Testis (tissue), 5 donors: ENCODE measurements at places on chromosomes 5 and 9. TPM values are rescaled to one million over a fixed set of nuclear protein-coding genes. Genes with fewer than 3 reads are reported as not detected.

The CCL19 gene
- 15.5 TPM for polyA plus RNA-seq

- DNase-seq, result no peak
- H3K4me3 ChIP-seq, result no peak overlapping the region
- no peaks in the 10 kb centered on the region for H3K36me3 ChIP-seq
- no peak overlapping the region for H3K27ac ChIP-seq
- H3K27me3 ChIP-seq, result no peaks in the 10 kb centered on the region
Measured at GRCh38 chr5:16642867-16643266, 26.1 kb upstream of the RETREG1 start.

The AIF1L gene
- polyA plus RNA-seq, result 24.6 TPM

The GCNT4 gene
- 2.8 TPM for polyA plus RNA-seq

- H3K4me1 ChIP-seq, result peaks cover 11% of the 10 kb centered on the region
- no peaks in the 10 kb centered on the region for H3K27me3 ChIP-seq
Measured at GRCh38 chr9:135081731-135082130, 5.7 kb upstream of the OLFM1 start.

The FYB1 gene
- polyA plus RNA-seq, result 6.0 TPM

- DNase-seq, result no peak
- no peak overlapping the region for H3K4me3 ChIP-seq
- H3K36me3 ChIP-seq, result no peaks in the 10 kb centered on the region
- no peaks in the 10 kb centered on the region for H3K4me1 ChIP-seq
Measured at GRCh38 chr9:109193974-109194556, 27.0 kb upstream of the FRRS1L start.

DNA sequence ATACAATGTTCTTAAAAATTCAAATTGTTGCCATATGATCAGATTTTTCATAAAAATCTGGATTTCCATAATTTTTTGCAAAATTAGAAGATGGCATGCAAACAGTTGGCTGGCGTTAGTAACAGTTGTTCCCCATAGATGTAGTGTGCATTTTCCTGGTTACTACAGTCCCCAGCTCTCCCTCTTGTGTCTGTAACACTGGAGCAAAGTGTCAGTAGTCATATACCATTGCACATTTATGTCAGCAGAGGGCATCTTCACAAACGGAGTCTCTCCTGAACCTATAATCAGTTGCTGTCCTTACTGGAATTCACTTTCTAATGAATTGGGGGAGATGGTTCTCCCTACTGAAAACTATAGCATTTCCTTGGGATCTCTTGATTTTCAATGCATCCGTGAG, 44.7 kb upstream of the DMAC1 start:
- H3K36me3 ChIP-seq, result no peaks in the 10 kb centered on the region
- no peaks in the 10 kb centered on the region for H3K4me1 ChIP-seq
- H3K27ac ChIP-seq, result no peak overlapping the region
- no peak overlapping the region for H3K4me3 ChIP-seq
- DNase-seq, result peak; percentile 18
- no peaks in the 10 kb centered on the region for H3K27me3 ChIP-seq

DNA sequence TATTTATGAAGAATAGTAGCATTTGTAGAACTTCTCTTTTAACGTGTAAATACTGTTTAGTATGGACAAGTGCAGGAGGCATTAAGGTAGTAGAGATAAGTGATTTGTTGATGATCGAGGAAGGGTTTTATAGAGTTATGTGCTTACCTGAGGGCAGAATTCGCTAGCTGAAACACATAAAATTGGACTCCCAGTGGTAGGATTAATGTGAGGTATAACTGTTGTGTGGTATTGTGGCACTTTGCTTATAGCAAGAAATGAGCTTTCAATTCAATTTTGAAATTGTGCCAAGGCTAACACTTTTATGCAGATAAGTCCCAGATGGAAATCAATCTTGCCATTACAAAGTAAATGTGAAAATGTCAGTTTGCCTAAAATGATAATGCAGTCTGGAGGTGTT, 1.2 kb downstream of the AP3S1 start:
- H3K4me1 ChIP-seq, result peaks cover 23% of the 10 kb centered on the region
- H3K27me3 ChIP-seq, result no peaks in the 10 kb centered on the region
- no peak for DNase-seq

DNA sequence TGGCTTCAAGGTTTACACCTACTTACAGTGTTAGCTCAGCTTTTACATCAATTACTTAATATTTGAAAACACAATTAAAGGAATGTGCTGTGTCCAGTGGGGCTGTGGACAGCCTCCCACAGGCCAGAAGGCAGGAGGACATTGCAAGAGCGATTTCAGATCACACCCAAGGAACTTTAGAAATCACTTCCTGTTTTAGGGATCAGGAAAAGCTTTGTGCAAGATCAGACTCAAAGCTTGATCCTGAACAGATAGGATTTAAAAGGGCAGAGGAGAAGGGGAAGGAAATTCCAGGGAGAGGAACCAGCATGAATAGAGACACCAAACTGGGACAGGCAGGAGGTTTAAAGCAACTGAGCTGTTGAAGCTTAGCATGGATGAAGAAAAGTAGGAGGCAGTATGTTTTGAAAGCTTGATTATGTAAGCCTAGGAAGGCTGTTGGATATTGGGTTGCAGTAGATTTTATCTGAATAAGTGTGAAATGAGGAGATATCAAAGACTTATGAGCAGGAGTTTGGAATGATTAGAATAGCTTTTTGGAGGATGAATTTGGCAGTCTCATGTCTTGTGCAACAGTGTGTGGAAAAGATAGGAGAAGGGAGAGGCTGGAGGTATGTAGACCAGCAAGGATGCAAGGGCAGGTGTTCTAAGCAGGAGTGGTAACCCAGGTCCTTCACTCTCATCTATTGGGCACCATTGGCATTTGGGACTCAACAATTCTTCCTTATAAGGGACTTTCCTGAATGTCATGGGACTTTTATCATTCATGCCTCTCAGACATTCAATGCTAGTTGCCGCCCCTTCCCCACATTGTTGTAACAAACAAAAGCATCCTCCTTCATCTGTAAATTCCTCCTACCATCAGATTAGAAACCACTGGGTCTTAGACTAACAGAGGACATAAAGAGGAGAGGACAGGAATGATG, 123.5 kb downstream of the TARS1 start:
- no peak overlapping the region for H3K27ac ChIP-seq
- H3K27me3 ChIP-seq, result no peaks in the 10 kb centered on the region
- no peaks in the 10 kb centered on the region for H3K36me3 ChIP-seq
- no peak overlapping the region for H3K4me3 ChIP-seq

- H3K36me3 ChIP-seq, result no peaks in the 10 kb centered on the region
- no peaks in the 10 kb centered on the region for H3K4me1 ChIP-seq
- H3K27me3 ChIP-seq, result no peaks in the 10 kb centered on the region
Measured at GRCh38 chr5:66807743-66808142, 211.6 kb downstream of the MAST4 start.

- no peaks in the 10 kb centered on the region for H3K27me3 ChIP-seq
- H3K4me3 ChIP-seq, result no peak overlapping the region
- H3K4me1 ChIP-seq, result peaks cover 39% of the 10 kb centered on the region
- peak overlapping the region; percentile 64 for H3K27ac ChIP-seq
- DNase-seq, result peak; percentile 79
Measured at GRCh38 chr9:127509261-127509954, 58.1 kb downstream of the LRSAM1 start.

- no peak overlapping the region for H3K27ac ChIP-seq
- no peaks in the 10 kb centered on the region for H3K27me3 ChIP-seq
- no peak for DNase-seq
- no peaks in the 10 kb centered on the region for H3K36me3 ChIP-seq
Measured at GRCh38 chr5:120432861-120433260, 31.2 kb upstream of the PRR16 start.

The CYSRT1 gene
- 3.0 TPM for polyA plus RNA-seq

GRCh38 chr5:82150559-82150958, 127.6 kb downstream of the RPS23 start:
- no peak overlapping the region for H3K4me3 ChIP-seq
- H3K36me3 ChIP-seq, result no peaks in the 10 kb centered on the region
- H3K4me1 ChIP-seq, result no peaks in the 10 kb centered on the region

- DNase-seq, result no peak
- H3K4me3 ChIP-seq, result no peak overlapping the region
- H3K36me3 ChIP-seq, result no peaks in the 10 kb centered on the region
- no peaks in the 10 kb centered on the region for H3K27me3 ChIP-seq
Measured at GRCh38 chr9:23686896-23687295, 139.1 kb downstream of the ELAVL2 start.

DNA sequence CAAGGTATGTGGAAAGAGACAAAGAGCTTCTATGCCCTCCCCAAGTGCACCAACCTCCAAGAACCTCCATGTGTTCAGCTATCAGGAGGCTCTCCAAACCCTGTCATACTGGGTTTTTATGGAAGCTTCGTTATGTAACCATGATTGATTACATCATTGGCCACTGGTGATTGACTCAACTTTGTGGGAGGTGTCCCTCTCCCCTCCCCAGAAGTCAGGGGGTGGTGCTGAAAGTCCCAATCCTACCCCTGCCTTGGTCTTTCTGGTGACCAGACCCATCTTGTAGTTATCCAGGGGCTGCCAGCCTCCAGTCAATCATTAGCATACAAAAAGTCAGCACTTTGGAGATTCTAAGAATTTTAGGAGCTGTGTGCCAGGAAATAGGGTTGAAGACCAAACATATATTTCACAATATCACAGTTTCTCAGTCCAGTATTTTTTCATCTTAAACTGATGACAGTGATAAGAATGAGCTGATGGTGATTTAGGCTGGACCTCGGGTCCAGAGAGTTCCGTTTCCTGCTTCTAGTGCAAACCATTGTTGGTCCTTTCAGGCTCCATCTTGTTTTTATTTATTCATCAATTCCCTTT, 27.3 kb upstream of the FANCC start:
- H3K27ac ChIP-seq, result no peak overlapping the region
- H3K4me1 ChIP-seq, result peaks cover 7% of the 10 kb centered on the region
- H3K27me3 ChIP-seq, result no peaks in the 10 kb centered on the region
- H3K4me3 ChIP-seq, result no peak overlapping the region
- no peak for DNase-seq
- no peaks in the 10 kb centered on the region for H3K36me3 ChIP-seq

DNA sequence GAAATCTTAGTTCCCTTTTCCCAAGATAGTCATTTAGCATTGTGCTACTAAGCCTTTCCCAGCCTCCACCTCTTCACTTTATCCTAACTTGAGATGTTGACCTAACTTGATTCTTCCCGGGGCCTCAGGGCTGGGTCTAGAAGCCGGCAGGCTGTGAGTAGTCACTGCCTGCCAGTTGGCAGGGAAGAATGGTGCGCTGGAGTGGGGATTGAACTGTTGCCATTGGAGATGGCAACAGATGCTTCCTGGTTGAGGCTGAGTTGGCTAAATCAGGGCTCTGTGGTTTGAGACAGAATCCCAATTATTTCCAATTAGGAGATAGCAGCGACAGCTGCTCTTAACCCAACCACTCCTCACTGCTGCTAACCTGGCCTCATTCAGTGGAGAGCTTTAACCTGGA, 343.1 kb downstream of the BRINP1 start:
- H3K36me3 ChIP-seq, result no peaks in the 10 kb centered on the region
- no peak overlapping the region for H3K27ac ChIP-seq
- H3K4me1 ChIP-seq, result peaks cover 10% of the 10 kb centered on the region

The KCNV2 gene
- 4.7 TPM for polyA plus RNA-seq

DNA sequence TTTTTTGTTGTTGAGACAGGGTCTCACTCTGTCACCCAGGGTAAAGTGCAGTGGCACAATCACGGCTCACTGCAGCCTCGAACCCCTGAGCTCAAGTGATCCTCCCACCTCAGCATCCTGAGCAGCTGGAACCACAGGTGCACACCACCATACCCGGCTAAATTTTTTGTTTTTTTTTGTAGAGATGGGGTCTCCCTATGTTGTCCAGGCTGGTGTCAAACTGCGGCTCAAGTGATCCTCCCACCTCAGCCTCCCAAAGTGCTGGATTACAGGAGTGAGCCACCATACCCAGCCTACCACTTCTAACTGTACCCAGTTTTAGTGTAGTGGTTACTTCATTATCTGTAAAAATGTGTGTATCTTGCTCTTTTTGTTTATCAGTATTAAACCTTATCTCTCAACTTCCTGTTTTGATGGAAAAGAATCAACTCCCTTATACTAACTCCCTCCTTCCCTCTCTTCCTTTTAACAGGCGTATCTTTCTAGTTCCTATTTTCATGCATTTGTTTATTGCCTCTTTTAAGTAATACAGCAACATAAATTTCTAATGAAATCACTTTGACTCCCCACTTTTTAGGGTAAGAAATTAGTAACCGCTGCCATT, 33.1 kb downstream of the GRAMD2B start:
- no peaks in the 10 kb centered on the region for H3K27me3 ChIP-seq
- H3K36me3 ChIP-seq, result no peaks in the 10 kb centered on the region
- peaks cover 21% of the 10 kb centered on the region for H3K4me1 ChIP-seq
- no peak overlapping the region for H3K4me3 ChIP-seq
- H3K27ac ChIP-seq, result no peak overlapping the region

GRCh38 chr9:13181652-13182051, 97.8 kb downstream of the MPDZ start:
- no peak overlapping the region for H3K27ac ChIP-seq
- H3K36me3 ChIP-seq, result no peaks in the 10 kb centered on the region
- no peaks in the 10 kb centered on the region for H3K4me1 ChIP-seq
- H3K4me3 ChIP-seq, result no peak overlapping the region
